Caki2 (cell line): ENCODE measurements at places on chromosomes 12 and 14. TPM values are rescaled to one million over a fixed set of nuclear protein-coding genes. Genes with fewer than 3 reads are reported as not detected.

B4GALNT3 gene
- 1.9 and 8.1 TPM in 2 replicates for total RNA-seq

PTGER2 gene
- 0.88 and 4.9 TPM in 2 replicates for total RNA-seq

SERPINA9 gene
- not detected in 2 replicates for total RNA-seq

- no peak for DNase-seq
Measured at GRCh38 chr12:19997656-19998400, 370.5 kb upstream of the PDE3A start.

- peak; percentile 35 for DNase-seq
Measured at GRCh38 chr14:21268617-21269251, 508 bp downstream of the HNRNPC start.

DNA sequence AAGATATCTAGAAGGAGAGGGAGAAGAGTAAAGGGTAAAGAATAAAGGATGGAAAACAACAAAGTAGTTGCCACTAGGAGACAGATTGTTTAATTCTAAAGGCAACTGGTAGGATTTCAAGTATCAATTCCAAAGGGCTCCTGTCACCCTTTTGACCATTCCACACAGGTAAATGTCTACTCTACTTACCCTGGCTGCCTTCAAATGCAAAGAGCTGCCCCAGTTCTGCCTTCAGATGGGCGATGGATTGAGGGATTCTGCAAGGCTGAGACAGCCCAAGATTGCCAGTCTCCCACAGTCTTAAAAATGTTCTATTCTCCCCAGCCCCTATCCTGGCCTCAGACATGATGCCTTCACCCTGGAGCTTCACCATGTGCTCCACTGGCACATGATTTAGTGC, 11.4 kb downstream of the KRT76 start:
- no peak for DNase-seq

DNA sequence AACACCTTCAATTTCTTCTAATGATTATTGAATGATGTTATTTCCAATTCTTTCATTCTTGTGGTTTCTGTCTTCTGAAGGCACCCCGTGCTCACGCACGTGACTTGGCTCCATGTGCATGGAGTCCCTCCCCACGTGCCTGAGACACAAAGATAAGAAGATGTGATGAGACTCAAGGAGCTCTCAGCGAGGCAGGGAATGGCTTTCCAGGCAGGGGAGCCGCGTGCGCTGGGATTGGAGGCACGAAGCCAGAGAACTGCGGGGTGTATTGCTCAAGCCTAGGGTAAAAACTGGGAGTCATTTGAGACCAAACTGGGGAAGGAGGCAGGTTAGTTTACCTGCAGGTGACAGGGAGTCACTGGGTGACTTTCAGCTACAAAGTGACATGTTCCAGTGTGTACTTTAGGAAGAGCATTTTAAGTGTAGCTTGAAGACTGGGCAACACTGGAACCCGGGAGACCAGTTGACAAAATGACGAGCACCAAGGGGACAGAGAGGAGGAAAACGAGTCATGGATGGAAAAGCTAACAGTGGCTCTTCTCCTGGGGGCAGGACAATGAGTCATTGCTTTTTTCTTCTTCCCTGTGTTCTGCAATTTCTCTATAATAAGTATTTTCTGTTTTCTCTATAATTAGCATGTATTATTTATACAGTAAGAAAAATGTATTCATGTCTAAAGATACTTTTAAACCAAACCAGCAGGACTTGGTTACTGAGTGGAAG, 311.7 kb upstream of the FKBP4 start:
- DNase-seq, result peak; percentile 9

DNA sequence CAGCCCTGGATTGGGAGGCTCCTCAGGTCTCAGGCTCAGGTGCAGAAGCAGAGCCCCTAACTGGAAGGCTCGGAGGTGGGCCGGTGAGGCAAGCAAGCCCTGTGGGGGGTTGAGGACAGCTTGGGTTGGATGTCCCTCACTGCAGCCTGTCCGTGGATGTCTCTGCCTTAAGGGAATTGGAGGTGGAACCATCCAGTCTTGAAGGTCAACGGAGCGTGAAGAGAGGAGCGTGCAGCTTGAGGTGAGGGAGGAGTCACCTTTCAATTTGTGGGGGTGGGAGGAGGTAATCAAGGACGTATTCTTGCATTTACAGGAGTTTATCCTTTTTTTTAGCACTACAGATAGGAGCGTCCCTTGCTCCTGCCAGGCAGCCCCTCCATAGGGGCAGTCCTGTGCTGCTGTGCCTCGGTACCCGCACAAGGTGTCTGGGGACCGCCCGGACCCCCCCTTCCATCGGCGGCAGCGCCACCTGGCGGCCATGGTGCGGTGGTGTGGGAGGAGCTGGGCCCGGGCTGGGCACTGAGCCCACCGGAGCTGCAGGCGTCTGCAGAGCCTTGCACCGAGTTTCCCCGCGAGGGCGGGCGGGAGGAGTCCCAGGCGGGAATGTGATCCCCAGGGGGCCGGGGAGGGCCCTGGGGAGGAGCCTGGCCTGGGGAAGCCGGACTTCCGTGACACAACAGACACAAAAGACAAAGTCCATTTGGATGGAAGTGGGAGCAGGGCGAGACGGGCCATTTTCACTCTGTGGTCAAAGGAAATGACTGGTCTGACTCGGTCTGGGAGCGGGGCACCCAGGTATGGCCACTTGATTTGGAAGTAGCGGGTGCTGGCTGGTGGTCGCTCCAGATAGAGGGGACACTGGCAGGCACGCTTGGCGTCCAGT, 864 bp downstream of the DNAJC22 start:
- DNase-seq, result peak; percentile 93

GRCh38 chr12:102429211-102430154, 50.9 kb downstream of the IGF1 start:
- DNase-seq, result no peak

- peak; percentile 84 for DNase-seq
Measured at GRCh38 chr12:119179335-119180021, 747 bp downstream of the HSPB8 start.

- DNase-seq, result no peak
Measured at GRCh38 chr14:83433618-83434017, 1900.0 kb upstream of the SEL1L start.
